ENCODE measurements at places on chromosomes 4 and X.

- no peak for DNase-seq
Measured at GRCh38 chr4:45539142-45539814, 584.6 kb downstream of the GABRG1 start.

DNA sequence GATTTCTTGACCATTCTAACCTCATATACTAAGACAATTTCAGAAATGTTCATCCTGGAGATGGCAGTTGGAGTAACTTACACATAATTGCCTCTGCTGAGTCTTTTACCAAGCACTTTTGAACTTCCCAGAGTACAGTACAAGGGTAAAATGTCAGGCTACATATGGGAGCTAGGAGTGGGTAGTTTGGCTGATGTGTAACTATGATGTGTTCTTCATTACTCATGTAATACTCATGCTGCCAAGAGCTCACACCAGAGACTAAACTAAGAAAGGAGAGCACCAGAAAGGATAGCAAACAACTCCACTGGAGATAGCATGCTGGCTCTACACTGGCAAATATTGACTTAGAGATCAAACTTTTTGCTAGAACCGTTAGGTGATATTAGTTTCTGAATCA, 194.0 kb downstream of the PDGFRA start:
- no peak for DNase-seq

GRCh38 chr4:26726655-26727387, 133.8 kb upstream of the STIM2 start:
- DNase-seq = no peak

DNA sequence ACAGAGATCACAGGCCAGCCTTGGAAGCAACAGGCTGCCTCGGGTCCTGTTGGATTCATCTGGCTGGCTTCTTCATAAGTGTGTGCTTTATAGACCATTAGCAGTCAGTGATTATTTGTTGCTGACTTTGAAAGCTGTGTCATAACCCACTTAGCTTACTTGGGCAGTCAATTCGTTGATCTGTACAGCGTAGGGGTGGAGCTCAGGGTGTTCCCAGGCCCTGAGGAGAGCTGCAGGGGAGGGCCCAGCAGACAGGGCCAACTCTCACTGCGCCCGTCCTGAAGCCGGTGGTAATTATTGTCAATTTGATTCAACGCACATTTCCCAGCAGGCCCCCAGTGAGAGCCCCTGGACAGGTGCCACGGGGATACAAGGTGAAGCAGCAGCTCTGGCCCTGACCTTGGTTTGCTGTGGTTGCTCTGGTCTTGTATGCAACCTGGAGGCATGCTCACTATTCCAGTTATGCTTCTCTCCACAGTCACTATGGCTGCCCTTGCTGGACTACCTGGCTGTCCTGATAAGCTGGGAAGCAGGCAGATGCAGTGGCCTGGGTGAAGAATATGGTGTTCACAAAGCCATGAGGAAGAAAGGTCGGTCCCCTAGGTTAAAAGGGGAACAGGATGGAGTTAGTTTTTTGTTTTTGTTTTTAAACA, 40.1 kb upstream of the HMGB3 start:
- no peak for DNase-seq

- no peak for DNase-seq
Measured at GRCh38 chrX:16870862-16871815, 977 bp upstream of the RBBP7 start.

DNA sequence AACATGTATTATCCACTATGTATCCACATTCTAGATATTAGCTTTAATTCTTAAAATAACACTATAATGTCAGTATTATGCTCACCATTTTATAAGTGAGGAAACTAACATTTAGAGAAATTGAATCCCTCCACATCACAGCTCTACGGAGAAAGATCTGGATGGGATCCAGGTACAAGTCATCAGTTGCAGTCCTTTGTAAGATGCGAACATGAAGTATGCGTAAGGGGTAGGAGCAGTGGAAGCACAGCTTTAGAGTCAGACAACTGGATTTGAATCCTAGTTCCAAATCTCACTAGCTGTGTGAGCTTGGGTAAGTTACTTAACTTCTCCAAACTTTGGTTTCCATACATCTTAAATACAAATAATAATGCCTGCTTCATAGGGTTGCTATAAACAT, 162.5 kb downstream of the ATP10D start:
- no peak for DNase-seq

DNA sequence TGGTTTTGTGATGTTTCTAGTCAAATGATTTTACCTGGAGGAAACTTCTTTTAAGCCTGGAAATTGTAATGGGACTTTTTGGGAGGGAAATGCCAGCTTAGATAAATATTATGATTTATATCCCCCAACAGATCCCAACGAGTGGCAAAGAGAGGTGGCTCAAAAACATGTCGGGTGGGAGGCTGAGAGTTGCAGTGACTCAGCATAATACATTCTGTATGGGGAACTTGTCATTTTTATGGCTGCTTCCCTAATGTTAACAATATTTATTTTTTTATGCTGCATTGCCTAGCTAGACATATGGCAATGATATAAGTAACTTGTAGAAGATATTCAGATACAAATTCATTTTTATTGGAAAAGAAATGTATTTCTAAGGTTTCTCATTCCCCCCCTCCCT, 219.0 kb downstream of the ARHGAP10 start:
- DNase-seq = no peak

- DNase-seq = no peak
Measured at GRCh38 chr4:110501826-110502225, 25.9 kb downstream of the ENPEP start.

DNA sequence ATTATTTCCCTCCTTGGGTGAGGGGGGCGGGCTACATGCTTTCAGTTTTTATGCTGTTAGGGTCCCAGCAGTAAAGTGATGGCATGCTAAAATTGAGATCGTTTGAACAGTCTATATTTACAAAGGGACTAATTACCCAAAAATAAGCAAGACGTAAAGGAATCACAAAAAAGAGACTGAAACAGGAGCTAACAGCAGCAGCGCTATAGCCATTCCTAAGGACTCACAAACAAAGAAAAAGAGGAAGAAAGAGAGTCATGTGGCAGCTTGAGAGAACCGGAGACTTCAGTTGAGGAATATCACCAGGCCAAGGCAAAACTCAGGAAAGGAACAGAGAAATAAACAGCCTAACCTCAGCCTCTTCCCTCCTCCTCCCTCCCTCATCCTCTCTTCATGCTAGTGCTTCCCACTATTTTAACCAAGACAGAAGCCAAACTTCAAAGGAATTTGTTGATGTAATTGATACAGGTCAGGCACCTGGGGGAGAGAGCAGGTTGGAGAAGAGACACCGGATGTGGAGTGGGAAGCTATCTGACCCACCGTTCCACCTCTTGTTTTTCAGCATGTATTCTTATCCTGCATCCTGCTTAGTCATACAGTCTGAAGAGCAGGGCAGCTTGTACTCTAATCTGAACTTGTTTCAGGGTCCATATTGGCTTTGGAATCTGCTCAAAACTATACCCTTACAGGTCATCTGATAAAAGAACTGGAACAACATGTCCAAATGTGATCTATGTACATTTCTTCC, 383.7 kb downstream of the NAF1 start:
- DNase-seq = no peak

DNA sequence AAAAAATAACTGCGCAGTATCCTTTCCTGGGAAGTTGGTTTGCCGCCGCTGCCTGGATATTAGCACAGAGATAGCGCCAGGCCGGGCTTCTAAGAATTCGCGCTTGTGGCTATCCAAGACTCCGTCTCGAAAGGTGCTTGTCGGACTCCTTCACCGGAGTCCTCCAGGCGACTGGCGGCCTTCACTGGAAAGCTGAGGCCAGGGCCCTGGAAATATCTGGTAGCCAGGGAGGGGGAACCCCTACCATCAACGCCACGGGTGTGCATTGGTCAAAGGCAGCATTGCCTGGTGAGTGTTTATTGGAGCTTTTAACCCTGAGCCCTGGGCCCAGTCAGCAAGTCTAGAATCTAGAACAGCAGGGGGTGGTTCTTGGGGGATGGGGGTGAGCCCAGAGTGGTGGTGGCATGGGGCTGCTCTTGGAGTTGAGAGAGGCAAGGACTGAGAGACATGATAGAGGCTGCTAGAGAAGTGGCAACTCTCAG, 577 bp upstream of the PIM2 start:
- DNase-seq = no peak

DNA sequence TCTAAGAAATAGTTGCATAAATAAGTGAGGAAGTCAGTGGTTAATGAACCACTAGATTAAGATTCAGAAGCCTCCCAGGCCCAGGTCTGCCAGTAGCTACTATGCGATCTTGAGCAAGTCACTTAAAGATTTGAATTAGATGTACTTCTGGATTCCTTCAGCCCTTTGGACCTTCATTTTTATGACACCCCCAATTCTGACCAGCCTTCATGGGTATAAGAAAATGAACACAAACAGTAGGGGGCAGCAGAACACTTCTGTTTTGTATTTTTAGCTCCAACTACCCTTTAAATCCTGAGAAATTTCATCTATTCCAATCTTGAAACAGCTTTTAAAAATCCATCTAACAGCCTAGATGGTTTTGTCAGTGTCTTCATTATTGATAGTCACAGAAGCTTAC, 19.0 kb downstream of the TMEM47 start:
- DNase-seq = no peak

- DNase-seq = no peak
Measured at GRCh38 chr4:56261027-56261426, 126.3 kb downstream of the AASDH start.

- DNase-seq = no peak
Measured at GRCh38 chr4:183571350-183571941, 66.6 kb downstream of the ING2 start.

DNA sequence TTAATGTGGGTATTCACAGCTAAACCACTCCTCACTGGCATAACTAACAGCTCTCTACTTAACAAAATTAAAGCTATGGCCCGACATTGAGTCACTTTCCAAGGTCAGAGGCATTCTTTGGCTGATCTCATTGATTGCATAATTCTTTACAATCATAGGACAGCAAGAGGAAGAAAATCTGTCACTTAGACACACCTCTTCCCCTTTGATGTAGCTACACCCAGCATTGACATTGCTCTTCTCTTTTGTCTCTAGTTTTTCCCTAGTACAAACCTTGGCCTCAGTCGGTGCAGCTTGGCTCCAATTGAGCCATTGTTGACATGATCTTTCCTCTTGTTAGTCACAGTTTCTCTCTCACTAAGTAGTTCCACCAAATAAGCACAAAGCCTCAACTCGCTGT, 313.3 kb upstream of the ACTRT1 start:
- DNase-seq = no peak

DNA sequence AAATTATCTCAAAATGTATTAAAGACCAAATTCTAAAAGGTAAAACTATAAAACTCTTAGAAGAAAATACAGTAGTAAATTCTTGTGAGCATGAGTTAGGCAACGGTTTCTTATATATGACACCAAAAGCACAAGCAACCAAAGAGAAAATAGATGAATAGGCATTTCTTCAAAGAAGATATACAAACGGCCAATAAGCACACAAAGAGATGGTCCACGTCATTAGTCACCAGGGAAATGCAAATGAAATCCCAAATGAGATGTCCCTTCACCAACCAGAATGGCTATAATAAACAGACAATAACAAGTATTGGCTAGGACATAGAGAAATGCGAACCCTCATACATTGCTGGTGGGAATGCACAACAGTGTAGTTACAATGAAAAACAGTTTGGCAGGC, 44.6 kb downstream of the RAB33A start:
- DNase-seq = no peak

DNA sequence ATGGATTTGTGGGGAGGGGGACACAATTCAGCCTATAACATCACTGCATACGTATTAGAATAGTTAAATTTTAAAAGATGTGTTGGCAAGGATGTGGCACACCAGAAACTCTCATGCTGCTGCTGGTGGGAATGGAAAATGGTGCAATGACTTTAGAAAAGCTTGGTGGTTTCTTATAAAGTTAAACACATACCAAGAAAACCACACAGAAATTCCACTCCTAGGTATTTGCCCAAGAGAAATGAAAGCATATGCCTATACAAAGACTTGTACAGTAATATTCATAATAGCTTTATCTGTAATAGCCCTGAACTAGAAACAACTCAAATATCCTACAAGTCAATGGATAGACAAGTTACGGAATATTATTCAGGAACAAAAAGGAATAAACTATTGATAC, 71.3 kb upstream of the PDHA1 start:
- no peak for DNase-seq

- no peak for DNase-seq
Measured at GRCh38 chr4:158958489-158959270, 144.2 kb upstream of the RAPGEF2 start.

Data from stimulated activated CD4-positive, alpha-beta T cell treated with anti-CD3 and anti-CD28 coated beads, Interleukin-1b, Interleukin-23, amount 100 ng/mL, for 1 hour (primary cell).